Stimulated activated CD8-positive, alpha-beta memory T cell treated with anti-CD3 and anti-CD28 coated beads, Interleukin-2, amount 100 ng/mL, for 1 hour (primary cell): ENCODE measurements at places on chromosomes 1 and 21.

GRCh38 chr1:107949467-107950253 lies 15.3 kb downstream of the VAV3 start:
- no peak for DNase-seq

DNA sequence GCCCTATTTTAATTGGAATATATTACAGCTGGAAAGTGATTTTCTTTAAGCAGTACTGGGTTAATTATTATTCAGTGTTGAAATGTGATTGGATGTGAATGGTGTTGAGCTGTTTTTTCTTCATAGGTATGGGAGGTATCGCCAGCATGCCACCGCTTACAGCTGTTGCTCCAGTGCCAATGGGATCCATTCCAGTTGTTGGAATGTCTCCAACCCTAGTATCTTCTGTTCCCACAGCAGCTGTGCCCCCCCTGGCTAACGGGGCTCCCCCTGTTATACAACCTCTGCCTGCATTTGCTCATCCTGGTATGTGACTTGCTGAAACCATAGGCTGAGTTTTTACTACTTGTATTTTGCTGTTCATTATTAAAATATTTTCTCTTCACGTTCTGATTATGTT lies 107.7 kb downstream of the ITSN1 start:
- no peak for DNase-seq

GRCh38 chr1:30472526-30472925 lies 250.9 kb downstream of the MATN1 start:
- no peak for DNase-seq

- DNase-seq, result no peak
Observed at GRCh38 chr1:53121319-53122172, 20.9 kb downstream of the SLC1A7 start.

- DNase-seq, result no peak
Observed at GRCh38 chr1:22830041-22830566, 119.5 kb downstream of the EPHB2 start.

DNA sequence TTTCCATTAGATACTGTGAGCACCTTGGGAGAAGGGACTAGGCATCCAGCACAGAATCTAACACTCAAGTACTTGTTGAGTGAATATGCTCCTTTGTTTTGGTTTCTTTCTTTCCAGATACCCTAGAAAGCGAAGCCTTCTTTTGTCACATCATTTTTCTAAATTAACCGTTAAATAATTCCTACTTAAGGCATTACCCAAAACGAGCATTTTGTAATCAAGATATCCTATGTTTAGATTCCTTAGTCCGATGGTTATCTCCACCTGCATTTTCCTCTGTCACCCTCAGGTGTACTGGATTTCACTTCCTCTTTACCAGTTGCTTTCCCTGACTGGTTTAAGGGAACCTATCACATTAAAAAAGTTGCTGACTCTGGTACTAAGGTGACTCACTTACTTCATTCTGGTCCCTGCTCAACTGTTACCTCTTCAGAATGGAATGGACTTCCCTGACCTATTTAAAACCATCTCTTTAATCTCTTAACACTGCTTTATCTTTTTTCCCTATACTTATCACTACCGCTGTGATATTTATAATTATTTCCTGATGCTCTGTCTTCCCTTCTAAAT lies 3.2 kb downstream of the B3GALNT2 start:
- DNase-seq, result no peak

DNA sequence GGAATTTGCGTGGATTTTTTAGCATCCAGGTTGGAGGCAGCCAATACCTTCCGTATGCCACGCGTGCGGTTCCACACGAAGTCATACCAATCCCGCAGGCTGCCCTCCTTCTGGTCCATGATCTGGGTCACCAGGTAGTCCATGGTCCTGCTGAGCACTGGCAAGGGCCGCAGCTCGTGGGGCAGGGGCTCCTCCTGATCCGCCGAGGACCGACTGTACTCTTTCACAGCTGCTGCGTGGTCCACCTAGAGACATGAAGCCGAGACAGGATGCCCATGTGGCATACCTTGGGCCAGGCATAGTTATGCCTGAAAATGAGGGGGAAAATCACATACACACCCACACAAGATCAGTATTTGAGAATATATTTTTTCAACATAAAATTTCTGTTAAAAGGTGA lies 12.1 kb downstream of the MCM3AP start:
- DNase-seq, result no peak

DNA sequence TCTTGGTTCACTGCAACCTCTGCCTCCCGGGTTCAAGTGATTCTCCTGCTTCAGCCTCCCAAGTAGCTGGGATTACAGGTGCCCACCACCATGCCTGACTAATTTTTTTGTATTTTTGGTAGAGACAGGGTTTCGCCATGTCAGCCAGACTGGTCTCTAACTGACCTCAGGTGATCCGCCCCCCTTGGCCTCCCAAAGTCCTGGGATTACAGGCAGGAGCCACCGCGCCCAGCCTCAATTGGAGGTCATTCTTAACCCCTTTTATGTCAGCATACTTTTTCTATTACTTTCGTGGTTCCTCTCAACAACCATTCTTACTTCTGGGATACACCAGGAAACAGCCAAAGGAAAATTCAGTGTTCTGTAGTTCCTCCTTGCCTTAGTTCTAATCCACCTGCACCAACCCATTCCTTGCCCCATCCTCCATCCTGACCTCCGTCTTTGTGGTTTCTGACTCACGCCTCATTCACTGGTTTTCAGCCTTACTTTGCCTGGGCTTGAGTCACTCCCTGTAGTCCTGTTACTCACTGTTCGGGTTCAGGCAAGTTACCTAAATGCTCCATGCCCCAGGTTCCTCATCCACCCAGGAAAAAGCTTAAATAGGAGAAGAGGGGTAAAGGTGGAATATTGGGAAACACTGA lies 12.9 kb upstream of the BCL10 start:
- no peak for DNase-seq

GRCh38 chr1:10852486-10852885 lies 56.0 kb upstream of the CASZ1 start:
- no peak for DNase-seq

- DNase-seq, result no peak
Observed at GRCh38 chr1:165234149-165234548, 122.4 kb downstream of the LMX1A start.

DNA sequence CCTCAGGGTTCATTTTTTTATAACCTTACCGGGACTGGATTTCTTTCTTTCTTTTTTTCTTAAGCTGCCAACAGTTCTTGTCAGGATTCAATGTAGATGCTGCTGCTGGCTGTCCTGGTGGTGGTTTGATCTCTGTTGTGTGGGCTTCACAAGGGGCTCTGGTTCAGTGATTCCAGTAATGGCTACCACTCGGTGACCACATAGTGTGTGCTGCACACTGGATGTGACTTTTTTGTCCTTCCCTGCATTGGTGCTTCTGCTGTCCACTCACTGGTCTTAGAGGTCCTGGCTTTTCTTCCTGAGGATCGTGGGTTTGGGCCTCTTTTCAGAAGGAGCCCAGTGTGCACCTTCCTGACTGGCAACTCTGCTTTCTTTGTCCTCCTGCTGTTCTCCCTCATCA lies 18.5 kb downstream of the KCNK1 start:
- DNase-seq, result no peak

DNA sequence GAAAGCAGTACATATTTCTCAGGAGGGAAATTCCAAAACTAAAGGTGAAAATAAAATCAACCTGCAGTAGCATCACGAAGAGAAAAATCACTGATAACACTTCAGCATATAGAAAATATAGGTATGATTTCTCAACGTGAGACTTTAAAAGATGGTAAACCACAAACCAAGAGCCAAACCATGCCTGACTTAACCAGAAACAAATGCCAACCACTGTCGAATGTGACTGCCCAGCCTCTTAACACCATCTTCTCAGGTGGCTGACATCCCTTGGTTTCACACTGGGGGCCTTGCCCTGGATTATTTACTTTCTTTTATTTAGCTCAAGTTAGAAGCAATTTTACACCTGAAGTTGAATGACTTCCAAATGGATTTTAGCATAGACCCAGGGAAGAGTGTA lies 10.1 kb downstream of the HMGCS2 start:
- no peak for DNase-seq

DNA sequence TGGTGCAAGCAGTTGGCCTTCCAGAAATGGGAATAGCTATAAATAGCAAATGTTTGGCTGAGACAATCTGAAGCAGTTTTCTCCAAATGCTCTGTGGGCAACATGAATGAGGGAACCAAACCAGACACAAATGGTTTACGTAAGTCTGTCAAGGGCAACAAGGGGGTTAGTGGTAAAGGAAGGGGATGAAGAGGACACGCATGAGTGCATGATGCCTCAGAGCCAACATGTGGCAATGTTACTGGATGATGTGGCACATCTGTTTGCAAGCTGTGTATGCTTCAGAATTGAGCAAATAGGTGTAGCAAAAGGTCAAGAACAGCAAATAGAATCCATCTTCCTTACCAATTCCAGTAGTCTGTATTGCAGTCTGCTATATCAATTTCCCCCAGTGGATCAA lies 76.3 kb upstream of the LMO4 start:
- no peak for DNase-seq

GRCh38 chr1:52590266-52590665 lies 11.9 kb upstream of the GPX7 start:
- no peak for DNase-seq

GRCh38 chr1:5571861-5572401 lies 420.3 kb downstream of the NPHP4 start:
- no peak for DNase-seq

GRCh38 chr1:29264773-29265389 lies 28.6 kb downstream of the PTPRU start:
- DNase-seq, result no peak

GRCh38 chr1:18883636-18884418 lies 18.5 kb downstream of the ALDH4A1 start:
- peak; percentile 32 for DNase-seq

DNA sequence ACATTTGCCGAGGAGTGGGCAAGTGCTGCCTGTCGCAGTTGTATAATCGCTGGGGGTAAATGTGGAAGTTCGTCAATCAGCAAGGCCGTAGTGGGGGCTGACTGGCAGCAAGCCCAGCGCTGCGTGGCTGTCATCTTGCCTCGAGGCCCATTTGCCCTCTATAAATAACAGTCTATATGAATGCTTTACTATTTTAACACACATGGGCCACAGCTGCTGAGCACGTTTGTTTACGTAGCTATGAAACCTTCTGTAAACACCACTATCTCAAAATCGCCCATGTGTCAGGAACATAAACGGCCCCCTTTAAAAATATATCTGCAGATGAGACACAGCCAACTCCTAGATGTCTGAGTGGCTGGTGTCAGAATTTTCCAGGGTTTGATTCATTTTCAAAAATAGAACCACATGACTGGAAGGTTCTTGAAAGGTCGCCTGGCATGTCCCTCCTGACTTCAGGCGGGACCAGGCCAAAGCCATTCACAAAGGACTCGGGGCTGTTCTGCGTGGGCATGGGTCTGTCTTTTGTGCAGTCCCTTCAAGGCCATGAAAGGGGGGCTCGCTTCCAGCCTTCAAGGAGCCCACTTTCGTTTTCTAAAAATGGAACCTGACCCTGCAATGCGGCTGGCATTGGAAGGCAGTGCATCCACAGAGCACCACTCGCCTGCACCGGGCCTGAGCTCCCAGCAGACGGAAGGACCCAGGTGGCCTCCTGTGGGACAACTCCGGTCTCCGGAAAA lies 205.5 kb downstream of the KCNJ6 start:
- DNase-seq, result no peak

GRCh38 chr21:41956926-41957729 lies 3.3 kb upstream of the C2CD2 start:
- DNase-seq, result no peak

- DNase-seq, result no peak
Observed at GRCh38 chr1:175744305-175744704, 910 bp upstream of the TNR start.

GRCh38 chr1:85911742-85912141 lies 203.5 kb upstream of the ZNHIT6 start:
- DNase-seq, result no peak
